ENCODE measurements at places on chromosomes 16 and 17.

DNA sequence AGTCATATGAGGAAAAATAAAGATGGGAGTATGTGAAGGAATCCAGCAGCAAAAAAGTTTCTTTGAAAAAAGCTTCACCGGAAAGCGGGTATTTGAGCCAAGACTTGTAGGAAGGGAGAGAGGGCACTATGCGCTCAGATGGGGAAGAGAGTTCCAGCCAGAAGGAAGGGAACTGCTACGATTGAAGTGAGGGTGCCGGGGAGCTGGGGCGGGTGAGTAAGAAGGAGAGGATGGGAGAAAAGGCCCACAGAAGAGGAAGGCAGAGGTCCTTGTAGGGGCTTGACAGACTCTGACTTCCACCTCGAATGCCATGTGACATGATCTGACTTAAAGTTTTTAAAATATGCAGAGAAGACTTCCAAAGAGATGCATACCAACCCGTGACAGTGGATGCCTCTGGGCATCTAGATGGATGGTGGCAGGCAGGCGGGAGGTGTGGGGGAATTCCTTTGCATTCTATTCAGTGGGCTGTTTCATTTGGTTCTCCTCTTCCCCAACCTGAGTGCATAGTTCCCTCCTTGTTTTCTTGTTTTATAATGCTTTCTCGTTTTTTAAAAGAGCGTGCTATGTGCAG is 44.9 kb downstream of the CDRT4 start:
- no peak for DNase-seq

- no peak for DNase-seq
Measured at GRCh38 chr17:75344666-75345065, 55.4 kb upstream of the SLC25A19 start.

DNA sequence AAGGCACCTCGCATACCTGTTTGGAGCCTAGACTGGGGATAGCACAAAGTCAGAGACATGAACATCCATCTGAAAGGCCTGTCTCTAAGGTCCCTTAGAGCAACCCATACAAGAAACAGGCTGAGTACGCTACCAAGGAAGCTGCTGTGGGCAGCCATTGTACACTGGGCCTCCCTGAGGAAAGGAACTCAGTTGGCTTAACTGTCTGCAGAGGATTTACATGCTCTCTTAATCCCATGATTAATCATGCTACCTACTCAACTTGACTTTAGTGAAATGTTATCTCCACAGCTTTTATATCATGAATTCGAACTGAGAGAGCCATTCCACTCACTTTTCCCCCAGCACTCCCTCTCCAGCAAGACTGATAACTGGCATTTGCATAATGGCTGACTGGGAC is 26.0 kb downstream of the PHLPP2 start:
- DNase-seq: no peak

DNA sequence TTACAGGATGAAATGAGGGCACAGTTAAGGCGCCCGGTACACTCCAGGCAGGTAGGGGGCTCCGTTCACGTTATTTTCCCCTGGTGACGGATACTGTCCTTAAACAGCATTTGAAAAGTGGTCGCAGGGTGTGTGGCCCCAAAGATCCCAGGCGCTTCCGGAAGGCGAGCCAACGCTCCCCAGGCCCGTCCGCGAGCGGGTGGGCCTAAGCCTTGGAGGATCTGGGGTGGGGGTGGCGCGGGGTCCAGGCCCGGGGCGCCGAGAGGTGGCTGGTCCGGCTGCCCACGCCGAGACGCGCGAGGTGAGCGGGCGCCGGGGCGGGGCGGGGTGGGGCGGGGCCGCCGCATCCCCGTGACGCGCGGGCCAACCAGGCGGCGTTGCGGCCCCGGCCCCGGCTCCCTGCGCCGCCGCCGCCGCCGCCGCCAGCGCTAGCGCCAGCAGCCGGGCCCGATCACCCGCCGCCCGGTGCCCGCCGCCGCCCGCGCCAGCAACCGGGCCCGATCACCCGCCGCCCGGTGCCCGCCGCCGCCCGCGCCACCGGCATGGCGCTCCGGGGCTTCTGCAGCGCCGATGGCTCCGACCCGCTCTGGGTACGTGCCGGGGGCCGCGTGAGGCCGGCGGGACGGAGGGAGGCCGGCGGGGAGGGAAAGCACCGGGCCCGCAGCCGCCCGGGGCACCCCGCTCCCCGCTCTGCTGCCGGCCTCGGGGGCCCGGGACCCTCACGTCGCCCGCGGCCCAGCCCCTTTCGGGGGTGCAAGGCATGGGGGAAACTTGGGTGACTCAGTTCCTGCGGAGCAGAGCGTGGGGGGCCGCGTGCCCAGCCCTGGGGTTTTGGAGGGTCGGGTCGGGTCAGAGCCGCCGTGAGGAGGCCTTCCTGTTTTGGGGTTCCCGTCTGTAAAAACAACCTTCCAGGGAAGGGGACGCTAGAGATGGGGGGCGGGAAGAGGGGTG is at the start of gene ABCC1:
TSS of gene ABCC1 (plus strand) at position 407 of the 951 bp plus-strand sequence. CDS start at position 543, 136 bp downstream.
- peak; percentile 34 for DNase-seq

- no peak for DNase-seq
Measured at GRCh38 chr17:57257895-57258851, 1.9 kb downstream of the MSI2 start.

DNA sequence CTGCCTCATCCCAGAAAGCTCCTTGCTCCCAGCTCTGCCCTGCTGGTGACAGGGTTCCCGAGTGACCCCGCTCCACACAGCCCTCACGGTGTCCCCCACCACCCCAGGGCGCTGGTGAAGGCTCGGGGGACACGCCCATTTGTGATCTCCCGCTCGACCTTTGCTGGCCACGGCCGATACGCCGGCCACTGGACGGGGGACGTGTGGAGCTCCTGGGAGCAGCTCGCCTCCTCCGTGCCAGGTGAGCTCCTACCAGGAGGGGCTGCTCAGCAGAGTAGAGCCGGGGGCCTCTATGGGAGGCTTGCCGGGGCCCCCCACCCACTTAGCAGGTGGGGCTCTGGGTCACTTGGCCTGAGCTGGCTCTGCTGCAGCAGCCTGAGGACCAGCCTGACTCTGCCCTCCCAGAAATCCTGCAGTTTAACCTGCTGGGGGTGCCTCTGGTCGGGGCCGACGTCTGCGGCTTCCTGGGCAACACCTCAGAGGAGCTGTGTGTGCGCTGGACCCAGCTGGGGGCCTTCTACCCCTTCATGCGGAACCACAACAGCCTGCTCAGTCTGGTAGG is 11.2 kb downstream of the GAA start:
- no peak for DNase-seq
